Stimulated activated CD4-positive, alpha-beta T cell treated with anti-CD3 and anti-CD28 coated beads, Interleukin-1b, Interleukin-23, amount 100 ng/mL, for 1 hour (primary cell): ENCODE measurements at places on chromosomes 5 and 9.

DNA sequence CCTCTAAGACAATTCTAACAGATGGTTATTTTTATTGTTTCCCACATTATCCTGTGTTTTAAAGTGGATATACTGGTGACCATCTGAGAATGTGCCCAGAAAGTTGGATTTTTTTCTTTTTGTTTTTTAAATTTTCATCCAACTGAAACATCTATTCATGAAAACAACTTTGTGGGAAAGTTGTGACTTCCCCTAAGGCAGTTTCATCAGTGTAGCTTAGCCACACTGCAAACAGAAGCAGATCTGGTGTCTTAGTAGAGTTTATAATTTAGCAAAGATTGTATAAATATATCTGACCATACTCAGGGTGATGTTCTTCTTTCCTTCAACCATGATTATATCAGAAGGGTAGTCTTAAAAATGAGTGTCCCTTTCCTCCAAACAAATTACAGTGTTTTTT lies 1241.3 kb downstream of the MAT2B start:
- no peak for DNase-seq

DNA sequence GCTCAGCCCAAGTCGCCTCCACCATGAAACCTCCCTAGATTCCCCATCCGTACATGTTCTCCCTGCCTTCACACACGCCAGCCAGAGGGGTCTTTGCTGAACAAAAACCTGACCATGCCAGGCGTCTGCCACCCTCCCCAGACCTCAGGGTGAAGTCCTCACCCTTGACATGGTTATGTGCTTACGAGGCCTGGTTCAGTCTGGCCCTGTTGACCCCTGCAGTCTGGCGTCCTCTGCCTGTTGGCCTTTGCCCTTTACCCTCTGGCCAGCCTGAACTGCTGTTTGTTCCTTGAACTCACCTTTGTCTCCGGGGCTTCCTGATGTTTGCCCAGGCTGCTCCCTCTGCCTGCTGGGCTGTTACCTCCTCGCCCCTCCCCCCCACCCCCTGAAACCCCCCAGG lies 29.8 kb downstream of the NCS1 start:
- no peak for DNase-seq

DNA sequence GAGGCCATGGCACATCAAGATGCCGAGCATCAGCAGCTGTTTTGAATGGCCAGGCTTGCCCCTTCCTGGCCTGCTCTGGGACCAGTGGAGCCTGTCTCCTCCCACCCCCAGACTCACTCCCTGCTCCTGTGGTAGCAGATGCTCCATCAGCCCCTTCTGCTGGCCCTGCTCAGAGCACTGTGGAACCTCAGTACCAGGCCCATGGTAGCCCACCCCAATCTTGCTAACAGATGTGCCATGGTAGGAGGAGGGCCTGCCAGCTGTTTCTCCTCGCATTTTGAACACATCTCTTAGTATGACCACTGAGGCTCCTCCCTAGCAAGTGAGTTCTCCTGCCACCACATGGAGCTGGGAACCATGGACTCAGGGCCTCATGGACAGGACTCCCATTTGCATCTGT lies 29.5 kb downstream of the COL27A1 start:
- DNase-seq, result no peak

DNA sequence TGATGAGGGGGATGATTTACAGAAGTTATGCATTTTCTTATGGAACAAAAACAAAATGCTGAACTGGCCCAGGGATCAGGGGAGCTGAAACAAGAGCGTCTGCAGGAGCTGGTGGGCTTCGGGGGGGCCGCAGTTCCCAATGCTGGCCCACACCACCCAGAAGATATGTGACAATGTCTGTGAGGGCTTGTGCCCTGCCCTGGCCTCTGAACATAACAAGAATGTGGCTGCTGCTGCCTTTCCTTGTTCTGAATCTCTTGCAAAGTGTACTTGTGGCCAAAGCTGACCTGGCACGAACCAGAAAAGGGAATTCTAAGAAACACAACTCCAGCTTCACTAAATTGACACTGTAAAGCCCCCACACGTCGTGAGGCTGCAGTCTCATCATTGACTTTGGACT lies 66.7 kb downstream of the SEC61B start:
- DNase-seq, result no peak

DNA sequence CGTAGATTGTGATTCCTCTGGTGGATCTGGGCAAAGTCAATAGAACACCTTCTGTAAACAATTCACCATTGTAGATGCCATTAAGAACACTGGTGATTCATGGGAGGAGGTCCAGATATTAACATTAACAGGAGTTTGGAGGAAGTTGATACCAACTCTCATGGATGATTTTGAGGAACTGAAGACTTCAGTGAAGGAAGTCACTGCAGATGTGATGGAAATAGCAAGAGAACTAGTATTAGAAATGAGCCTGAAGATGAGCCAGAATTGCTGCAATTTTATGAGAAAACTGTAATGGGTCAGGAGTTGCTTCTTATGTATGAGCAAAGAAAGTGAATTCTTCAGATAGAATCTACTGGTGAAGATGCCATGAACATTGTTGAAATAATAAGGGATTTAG lies 26.9 kb downstream of the TCERG1 start:
- no peak for DNase-seq

- DNase-seq, result no peak
Measured at GRCh38 chr5:141910271-141910673, 13.4 kb upstream of the DELE1 start.

DNA sequence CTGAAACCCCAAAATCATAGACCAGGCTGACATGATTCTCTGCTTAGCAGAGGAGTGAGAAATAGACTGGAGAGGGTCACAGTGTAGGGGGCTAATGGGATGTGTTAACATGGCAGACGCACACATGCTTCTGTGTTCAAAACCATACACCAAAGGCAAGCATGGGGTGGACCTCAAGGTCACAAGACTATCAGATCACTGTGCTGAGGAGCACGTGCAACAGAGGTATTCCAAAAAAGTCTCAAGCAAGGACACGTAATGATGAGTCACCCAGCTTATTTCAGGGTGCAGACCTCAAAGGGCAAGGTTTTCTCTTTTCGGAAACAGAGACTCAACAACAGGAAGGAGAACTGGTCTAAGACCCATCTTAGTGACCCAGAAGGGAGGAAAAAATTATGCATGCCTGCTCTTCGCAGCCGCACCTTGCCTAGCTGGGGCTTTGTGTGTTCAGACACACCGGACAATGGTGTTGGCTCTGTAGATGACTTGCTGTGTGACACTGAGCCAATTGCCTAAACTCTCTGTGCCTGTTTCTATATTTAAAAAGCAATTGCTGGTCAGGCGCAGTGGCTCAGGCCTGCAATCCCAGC lies 20.3 kb downstream of the WHRN start:
- peak; percentile 7 for DNase-seq

DNA sequence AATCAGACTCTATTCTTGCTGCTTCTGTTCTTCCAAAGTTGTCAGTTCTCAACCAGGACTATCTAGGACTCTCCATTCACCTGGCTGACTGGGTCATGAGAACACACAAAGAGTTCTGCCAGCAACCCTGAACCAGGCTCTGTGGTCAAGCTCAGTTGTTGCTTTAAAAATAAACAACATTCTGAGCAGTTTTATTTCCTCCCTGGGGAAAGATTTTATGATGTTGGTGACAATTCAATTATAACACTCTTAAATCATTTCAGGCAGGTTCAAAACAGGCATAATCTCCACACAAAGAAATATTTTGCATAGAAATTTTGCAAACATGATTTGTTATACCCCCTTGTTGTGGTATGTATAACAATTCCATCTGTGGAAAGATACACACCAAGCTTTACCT lies 36.0 kb downstream of the FTMT start:
- no peak for DNase-seq

DNA sequence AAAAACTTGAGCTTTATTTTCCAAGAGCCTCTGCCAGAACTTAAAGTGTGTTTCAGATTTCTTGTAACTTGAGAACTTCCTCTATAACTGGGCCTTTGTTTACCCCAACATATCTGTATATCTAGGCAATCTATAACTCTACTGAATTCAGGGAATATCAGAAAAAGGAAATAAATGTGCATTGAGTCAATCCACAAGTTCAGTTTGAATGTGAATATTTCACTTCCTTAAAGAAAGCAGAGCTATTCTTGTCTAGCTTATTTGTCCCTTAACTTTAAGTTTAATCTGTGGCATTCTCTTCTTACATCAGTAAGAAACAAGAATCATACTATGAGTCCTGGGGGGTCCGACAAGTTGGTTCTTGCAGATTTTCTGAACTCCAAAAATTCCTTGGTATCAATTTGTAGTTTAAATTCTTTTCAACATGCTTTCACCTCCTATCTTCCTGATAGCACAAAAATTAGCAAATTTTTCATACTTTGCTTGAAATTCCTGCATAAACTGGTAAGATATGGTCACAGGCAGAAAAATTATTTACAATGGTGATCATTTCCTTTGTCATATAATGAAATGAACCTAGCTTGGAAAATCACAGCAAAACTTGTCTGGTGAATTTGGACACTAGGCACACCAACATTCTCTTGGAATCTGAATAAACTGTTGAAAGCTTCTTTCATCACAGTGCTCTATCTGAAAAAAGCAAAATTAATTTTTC lies 19.8 kb upstream of the ITGA1 start:
- DNase-seq, result no peak

GRCh38 chr9:98575379-98576346 lies 133.1 kb downstream of the GABBR2 start:
- DNase-seq, result no peak

- DNase-seq, result no peak
Measured at GRCh38 chr5:149756354-149756753, 26.2 kb downstream of the PPARGC1B start.

DNA sequence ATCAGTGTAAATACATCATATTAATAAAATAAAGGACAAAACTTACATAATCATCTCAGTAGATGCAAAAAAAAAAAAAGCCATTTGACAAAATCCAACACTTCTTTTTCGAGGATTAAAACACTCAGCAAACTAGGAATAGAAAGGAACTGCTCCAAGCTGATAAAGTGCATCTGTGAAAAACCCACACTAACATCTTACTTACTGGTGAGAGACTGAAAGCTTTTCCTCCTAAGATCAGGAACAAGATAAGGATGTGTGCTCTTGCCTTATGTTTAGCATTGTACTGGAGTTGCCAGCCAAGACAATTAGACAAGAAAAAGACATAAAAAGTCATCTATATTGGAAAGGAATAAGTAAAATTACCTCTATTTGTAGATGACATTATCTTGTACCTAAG lies 120.2 kb upstream of the SAP30L start:
- DNase-seq, result no peak

DNA sequence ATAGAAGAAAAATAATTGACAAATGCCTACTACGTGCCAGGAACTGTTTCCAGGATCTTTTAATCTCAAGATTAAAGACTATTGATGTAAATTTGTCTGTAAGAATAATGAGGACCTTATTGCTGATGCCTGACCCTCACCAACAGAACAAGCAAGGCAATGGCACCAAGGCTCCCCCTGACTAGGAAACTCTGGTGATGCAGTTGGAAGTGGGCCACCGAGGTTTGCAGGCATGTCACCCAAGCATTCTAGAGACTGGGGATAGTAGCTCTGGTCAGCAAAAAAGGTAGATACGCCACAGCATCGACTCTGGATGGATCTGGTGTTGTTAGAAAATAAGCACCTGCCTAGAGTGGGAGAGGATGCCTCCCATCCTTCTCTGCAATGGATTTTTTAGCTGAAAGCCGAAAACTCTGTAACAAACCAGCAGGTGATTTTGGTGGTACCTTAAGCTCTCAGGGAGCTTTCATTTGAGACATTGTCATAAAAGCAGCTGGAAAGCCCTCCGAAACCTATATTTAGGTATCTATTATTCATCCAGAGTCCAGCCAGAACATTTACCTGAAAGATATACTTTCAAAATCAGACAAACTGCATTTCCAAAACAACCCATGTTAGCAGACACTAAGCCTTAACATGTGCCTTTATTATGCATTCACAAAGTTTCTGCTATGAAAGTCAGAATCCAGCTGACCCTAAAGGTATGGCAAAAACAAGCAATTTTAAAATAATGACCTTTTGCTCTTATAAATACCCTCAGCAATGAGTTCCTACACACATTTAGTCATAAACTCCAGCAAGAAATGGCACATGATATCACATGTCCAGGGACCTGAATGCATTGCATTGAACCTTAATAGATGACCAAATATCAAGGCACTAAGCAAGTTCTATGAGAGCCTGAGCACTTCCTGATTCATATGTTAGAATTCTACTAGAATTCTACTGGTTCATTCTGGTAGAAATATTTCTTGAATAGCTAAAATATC lies 308.4 kb downstream of the PDE4D start:
- no peak for DNase-seq

DNA sequence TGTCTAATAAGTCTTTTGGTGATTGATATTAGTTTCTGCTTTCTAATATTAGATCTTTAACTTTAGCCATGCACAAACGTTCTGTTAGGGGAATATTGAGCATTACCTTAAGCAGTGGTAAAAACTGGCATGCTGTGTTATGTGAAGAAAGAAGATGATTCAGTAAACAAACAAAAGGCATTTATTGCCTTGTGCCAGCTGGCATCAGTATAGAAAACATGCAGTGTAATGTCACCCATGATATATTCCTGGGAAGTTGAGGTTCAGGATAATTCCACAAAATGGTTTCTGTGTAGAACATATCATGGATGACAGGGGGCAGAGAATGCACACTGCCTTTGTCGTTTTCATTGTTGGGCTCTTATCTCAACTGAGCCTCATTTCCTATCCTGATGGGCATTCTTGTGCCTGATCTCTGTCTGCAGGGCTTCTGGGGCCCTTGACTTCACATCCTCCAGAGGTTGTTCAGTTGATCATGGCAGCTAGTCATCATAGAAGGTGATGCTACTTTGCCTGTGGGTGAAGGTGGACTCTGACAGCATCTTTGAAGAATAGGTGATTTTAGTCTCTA lies 24.2 kb downstream of the LRRTM2 start:
- DNase-seq, result no peak

- no peak for DNase-seq
Measured at GRCh38 chr5:143427122-143427735, 23.7 kb upstream of the NR3C1 start.

DNA sequence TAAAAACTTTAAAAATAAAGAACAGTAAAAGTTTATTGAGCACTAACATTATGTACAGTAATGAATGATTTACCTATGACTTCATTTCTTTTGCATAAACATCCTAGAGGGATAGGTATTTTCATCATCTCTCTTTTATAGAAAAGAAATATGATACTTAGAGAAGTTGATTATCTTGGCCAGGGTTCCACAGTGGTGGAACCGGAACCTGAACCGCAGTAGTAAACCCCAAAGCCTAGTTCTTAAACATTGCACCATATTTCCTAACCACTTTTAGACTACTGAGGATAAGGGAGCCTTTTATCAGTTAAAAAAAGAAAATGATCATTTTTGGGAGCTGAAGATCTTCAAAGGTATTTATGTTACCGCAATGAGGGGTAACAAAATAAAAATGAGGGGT lies 205.7 kb upstream of the SGCD start:
- no peak for DNase-seq

- no peak for DNase-seq
Measured at GRCh38 chr9:95506678-95507463, 9.9 kb downstream of the PTCH1 start.

DNA sequence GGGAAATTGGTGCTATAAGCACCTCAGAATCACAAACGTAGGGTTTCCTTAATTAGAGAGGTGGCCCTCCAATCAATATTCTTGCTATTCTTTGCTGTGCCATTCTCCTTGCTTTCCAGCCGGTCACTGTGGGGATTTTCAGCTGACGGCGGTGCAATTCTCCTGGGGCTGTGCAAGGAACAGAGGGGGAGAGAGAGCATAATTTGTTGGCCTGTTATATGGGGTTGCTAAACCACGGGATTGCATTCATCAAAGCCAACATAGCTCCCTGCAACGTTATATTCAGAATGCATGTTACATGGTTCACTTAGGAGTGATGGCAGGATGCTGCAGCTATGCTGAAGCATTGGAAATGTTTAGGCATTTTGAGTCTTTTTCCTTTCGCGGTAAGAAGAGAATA lies 441.3 kb upstream of the CLINT1 start:
- no peak for DNase-seq

GRCh38 chr5:97488126-97488668 lies 305.1 kb upstream of the RIOK2 start:
- DNase-seq, result no peak
